ENCODE measurements at places on chromosomes 4 and X.

DNA sequence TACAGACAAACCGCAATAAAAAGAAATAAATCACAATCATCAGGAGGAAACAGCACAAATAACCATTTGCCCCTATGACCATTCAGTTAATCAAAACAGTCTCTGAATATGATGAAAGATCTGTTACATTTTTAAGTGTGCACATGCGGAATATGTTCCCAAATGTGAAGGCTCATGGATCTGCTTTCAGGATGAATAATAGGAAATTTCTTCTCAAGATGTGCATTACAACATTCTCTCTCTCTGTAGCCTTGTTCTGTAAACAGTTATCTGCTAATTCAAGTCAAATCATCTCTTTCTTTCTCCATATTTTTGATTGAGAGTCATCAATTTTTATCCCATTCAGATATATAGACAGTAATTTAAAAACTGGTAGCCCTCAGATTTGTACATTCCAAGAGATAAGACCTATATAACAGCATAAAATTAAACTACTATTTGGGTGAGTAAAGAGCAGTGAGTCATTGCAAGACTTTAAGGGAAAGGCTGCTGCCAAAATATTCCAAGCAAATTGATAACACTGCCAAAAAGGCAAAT, 433.9 kb upstream of the ATOH1 start:
- DNase-seq, result no peak

DNA sequence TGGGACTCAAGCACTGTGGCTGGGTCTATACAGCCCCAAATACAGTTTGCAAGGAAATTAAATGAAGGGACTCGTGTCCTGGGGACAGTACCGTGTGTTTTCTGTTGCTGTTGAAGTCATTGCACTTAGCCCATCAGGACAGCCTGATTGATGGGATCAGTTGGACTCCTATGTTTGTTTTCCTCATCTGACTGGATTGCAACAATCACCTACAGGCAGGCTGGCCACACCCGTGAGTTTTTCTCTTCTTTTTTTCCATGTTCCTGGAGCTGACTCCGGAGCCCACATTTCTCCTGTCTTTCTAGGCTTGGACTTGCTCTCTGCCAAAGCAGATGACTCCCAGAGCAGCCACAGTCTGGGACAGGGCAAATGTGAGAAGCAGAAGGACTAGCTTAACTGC, 38.1 kb downstream of the RTL9 start:
- DNase-seq, result no peak

GRCh38 chr4:87209696-87210095, 10.7 kb downstream of the KLHL8 start:
- DNase-seq, result no peak

DNA sequence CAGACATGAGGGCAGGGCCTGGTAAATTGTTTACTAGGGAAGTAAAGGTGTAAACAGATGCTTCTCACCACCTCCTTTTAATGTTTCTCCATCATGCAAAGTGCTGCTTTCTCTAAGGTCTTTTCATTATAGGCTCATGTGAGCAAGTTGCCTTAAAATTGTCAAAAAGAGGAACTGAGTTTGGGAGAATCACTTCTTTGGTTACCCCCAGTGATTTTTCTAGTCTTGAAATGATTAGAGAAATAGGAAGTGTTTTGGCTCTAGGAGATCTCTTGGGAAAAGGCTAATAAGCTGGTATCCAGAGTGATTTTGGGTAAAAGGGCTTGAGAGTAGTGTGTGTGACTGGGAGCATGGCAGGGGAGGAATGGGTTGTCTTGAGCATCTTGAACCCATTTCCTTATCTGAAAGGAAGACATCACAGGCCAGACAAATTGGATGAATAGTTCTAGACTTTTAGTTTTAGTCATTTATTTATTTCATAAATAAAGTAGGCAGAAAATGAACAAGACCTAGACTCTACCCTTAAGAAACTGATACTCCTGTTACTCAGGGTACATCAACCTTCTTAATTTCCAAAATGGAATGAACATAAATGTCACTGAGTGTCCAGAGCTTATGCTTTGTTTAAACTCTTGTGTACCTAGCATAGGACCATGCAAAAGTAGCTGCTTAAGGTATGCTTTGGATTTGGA, 14.2 kb downstream of the GRPR start:
- DNase-seq, result no peak

- DNase-seq, result no peak
Measured at GRCh38 chr4:143203577-143203976, 18.9 kb downstream of the USP38 start.
